Activated T-helper 1 cell treated with anti-CD3 and anti-CD28 coated beads, Interleukin-2, amount 50 U/mL, for 16 hours (primary cell): ENCODE measurements at places on chromosomes 2 and 18.

GRCh38 chr18:37499913-37500312 lies 65.7 kb downstream of the CELF4 start:
- no peak for DNase-seq

DNA sequence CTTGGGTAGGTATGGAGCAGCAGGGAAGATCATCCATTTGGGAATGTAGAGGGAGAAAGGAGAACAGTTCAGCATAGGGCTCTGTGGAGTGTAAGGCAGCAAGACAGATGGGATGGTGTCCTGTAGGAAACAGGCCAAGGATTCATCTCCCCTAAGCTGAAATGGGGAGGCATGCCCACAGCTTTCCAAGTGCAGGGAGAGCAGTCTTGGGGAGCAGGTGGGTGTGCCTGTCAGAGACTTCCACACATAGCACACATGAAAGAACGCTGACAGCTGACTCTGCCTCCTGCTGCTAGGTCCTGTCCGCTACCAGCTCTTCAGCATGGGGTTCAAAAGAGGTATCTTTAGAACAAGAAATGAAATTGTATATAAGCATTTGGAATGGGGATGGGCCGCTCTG lies 9.0 kb downstream of the SETBP1 start:
- DNase-seq, result no peak

DNA sequence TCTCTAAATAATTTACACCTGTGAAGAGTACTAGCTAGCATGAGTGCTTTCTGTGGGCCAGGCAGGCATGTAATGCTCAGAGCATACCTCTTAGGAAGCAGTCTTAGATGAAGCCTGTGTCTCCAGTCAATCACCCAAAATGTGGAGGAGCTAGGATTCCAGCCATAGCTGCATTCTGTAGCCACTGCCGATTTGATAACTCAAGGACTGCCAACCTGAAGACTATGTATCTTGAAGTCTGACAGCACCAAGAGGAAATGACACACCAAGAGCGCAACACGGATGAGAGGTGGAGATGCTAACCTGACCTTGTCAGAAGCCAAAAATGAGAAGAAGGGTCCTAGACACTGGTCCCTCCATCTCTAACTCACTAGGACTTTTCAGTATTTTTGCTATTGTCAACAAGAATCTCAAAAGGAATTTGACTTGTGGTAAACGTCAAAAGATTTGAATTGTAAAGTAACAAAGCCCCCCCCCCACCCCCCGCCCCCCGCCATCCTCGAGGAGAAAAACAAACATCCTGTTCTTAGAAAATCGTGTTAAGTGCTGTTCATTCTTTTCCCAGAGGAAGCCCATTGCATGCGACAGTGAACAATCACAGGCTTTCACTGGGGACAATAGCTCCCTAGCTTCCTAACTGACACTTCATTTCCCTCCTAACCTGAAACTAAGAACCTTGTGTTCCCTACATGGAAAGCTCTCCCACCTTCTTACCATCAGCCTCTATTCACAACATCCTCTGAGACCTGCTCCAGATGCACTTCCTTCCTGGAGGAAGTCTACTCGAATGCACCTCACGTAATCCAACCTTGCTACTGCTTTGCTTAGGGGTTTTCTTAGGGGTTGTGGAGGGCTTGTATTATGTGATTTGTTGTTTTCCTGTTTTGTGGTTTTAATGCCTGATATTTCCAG lies 14.7 kb downstream of the CDC42EP3 start:
- no peak for DNase-seq

GRCh38 chr2:127118467-127118866 lies 11.5 kb upstream of the BIN1 start:
- no peak for DNase-seq

DNA sequence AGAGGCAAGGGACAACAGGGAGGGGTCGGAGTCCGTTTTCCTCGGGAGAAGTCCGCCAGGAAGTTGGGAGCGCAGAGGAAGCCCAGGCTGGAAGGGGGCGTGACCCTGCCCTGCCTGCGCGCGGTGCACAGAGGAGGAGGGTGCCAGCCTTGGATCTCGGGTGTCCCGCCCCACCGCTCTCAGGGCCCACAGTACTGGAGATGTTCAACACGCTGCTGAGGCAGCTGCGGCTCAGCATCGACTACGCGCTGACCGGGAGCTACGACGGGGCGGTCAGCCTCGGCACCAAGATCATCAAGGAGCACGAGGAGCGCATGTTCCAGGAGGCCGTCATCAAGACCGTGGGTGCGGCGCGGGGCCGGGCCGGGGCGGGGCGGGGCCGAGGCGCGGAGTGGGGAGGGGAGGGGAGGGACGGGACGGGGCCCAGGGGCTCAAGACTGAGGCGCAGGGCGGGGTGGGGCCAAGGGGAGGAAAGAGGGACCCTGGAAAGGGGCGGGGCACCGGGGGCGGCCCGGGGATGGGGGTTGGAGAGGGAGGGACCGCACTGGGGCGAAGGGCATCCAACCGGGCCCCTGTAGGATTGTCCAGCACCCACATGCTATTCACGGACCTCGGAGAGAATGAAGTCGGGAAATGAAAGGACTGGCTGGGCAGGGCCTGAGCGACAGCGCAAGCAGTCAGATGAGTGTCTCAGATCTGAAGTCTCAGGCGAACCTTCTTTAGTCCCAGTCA lies 36.6 kb downstream of the POMC start:
- no peak for DNase-seq

DNA sequence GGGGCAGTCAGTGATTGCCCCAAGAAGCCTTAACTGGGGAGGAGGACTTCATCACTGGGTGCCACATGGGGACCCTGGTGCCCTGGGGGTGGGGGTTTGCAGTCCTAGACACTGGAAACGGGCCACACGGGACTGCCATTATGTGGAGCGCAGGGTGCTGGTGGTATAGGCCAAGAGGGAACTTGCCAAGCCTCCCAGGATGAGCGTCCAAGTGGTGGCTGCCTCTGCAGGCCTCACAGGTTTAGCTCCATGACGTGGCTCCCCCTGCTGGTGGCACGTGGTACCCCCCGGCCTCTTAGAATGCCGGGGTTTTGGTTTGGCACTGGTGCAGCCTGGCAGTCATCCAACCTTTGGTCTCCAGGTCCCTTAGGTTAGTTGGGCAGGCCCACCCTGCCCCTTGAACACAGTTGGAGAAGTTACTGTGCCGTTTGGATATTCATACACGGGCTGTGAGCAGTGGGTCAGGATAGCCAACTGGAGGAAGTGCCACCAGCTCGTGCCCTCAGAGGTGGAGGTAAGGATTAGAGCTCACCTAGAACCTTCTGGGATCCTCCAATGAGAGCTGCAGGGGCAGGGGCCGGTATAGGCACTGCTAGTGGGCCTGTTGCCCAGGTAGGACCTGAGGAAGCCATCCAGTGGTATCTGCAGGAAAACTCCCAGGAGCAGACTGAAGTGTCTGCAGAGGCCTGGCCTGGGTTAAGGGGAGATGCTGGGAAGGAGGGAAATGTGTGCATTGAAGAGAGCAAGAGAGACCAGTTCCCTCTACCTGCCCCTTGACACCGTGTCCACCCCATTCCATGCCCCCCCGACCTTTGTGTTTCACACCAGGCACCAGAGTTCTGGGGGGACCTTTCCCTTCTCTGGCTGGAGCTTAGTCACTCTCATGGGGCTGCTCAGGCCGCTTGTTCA lies 5.7 kb downstream of the PTMA start:
- peak; percentile 83 for DNase-seq

DNA sequence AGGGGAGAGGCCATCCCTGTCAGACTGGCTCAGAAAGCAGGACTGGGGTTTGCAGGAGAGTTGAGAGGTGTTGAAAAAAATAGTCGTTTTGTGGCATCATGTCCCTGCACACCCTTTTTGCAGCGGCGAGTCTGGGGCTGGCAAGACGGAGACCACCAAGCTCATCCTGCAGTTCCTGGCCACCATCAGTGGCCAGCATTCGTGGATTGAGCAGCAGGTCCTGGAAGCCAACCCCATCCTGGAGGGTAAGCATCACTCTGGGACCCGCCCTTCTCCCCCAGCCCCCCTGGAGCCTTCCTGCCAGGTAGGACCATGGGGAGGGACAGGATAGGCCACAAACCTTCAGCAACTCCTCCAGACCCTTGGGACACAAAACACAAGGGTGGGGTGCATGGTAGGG lies 34.2 kb downstream of the MYO7B start:
- DNase-seq, result no peak

- peak; percentile 44 for DNase-seq
Observed at GRCh38 chr2:263774-264492, at the start of gene SH3YL1. Gene SH3YL1, minus strand, starts transcription at chr2:264032. Its CDS starts 48 bp downstream, at chr2:263984.

- no peak for DNase-seq
Observed at GRCh38 chr2:134491771-134492441, 226.9 kb downstream of the TMEM163 start.

- DNase-seq, result no peak
Observed at GRCh38 chr2:84914334-84914733, 8.9 kb downstream of the TMSB10 start.

DNA sequence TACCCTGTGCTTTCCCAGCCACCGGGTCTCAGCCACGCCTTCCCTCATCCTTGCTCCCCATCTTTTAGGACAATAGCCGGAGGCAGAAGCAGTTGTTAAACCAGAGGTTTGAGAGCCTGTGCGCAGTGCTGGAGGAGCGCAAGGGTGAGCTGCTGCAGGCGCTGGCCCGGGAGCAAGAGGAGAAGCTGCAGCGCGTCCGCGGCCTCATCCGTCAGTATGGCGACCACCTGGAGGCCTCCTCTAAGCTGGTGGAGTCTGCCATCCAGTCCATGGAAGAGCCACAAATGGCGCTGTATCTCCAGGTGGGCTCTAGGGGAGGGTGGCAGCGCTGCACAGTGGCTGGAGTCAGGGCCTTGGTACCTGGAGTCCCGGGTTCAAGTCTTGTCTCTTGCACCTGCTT lies 2.7 kb downstream of the UCN start:
- DNase-seq, result no peak

GRCh38 chr18:45589356-45590035 lies 25.8 kb upstream of the SLC14A2 start:
- DNase-seq, result no peak

DNA sequence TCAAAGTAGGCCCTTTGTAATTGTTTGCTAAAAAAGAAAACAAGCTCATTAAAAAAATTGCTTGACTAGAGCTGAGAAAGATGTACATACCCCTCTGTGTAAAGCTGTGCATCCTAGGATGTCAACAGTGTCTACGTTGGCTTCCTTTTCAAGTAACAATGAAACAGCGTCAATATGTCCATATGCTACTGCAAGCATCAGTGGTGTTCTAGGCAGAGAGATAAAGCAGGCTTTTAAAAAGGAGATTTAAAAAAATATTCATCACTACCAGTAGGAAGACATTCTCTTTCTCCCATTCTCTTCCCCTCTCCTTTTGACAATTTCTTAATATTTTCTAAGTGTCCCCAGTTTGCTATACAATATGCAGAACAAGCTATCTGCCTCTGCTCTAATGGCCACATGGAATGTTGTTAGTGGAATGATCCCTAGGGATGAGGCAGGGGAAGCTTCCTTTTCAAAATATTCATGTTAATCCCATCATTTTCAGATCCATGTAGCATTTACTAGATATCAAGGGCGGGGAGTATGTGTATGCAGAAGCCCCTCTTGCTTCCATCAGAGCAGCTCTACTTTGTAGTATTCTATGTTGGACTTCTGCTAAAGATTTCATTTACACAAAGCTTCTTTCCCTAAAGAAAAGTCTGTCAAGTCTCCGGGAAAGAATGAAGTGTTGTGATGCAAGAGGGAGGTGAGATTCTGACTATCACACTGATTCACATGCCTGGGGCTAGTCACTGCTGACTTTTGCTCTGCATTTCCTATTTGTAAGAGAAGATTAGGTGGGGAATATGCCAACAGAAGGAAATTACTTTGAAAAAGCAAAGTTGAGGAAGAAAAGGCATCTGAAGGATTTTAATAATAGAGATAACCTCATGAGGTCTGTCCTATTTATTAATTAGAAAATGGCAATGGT lies 81.5 kb upstream of the PGAP1 start:
- DNase-seq, result no peak

GRCh38 chr2:197286805-197287595 lies 23.6 kb downstream of the ANKRD44 start:
- no peak for DNase-seq

DNA sequence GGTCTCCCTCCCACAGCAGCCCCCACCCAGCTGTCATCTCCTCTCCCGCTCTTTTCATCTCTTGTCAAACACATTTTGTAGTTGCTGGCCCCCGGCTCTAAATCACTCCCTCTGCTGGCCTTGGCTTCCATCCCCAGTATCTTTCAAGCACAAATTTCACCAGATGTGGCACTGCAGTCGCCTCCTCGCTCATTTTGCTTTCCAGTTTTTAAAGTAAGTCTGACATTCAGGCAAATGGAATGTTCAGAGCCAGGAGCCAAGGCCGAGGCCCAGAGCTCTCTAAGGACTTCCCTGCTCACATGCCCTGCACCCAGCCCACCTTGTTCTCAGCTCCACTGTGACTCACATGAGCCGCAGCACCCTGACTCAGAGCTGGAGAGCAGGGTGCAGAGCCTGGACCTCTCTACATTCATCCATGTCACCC lies 158.4 kb downstream of the GALNT14 start:
- no peak for DNase-seq

GRCh38 chr2:134148843-134149472 lies 104.9 kb upstream of the MGAT5 start:
- no peak for DNase-seq

- DNase-seq, result no peak
Observed at GRCh38 chr18:39843546-39843945, 2111.5 kb upstream of the PIK3C3 start.

- no peak for DNase-seq
Observed at GRCh38 chr2:205216092-205216491, 466.2 kb upstream of the NRP2 start.

- no peak for DNase-seq
Observed at GRCh38 chr2:100077456-100077855, 64.9 kb downstream of the AFF3 start.

- DNase-seq, result no peak
Observed at GRCh38 chr2:181305301-181306123, 151.7 kb upstream of the ITGA4 start.

- DNase-seq, result no peak
Observed at GRCh38 chr2:111930875-111931274, 32.5 kb downstream of the MERTK start.

- no peak for DNase-seq
Observed at GRCh38 chr18:61753373-61753772, 139.4 kb downstream of the RNF152 start.

DNA sequence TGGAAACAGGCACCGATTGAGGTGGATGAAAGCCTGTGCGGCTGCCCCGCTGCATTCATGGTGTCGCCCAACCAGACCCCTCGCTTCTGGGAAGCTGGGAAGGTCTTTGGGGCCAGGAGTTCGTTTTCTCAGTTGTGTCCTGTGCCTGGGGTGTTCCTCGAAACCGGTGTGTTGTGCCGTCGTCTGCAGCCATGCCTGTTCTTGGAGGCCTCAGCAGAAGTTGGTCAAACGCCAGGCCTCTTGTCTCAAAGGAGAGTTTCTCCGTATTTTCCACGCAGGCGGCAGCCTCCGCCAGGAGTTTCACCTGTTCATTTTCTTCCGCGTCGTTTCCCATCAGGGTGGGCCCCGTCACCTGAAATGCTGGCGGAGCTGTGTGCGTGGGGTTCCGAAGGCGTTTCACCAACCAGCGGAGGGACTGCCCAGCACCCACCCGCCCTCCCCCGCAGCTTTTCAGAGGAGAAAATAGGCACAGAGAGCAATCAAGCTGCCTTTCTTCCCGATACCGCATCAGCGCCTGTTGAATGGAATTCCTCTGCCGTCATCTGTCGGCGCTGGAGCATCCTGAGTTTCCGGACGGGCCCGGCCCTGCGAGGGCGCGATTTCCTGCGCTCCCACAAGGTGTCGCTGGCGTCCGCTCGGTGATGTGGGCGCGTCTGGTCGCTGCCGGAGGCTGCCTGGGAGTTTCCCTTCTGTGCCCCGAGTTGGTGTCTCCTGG lies 17.0 kb upstream of the NFATC1 start:
- DNase-seq, result peak; percentile 77

GRCh38 chr18:1296237-1296636 lies 391.6 kb downstream of the ADCYAP1 start:
- no peak for DNase-seq

GRCh38 chr2:60355849-60356261 lies 197.6 kb downstream of the BCL11A start:
- no peak for DNase-seq
